ENCODE measurements at places on chromosomes 7 and 10.

GRCh38 chr10:52481986-52482555 is 168.0 kb downstream of the DKK1 start:
- DNase-seq, result no peak

DNA sequence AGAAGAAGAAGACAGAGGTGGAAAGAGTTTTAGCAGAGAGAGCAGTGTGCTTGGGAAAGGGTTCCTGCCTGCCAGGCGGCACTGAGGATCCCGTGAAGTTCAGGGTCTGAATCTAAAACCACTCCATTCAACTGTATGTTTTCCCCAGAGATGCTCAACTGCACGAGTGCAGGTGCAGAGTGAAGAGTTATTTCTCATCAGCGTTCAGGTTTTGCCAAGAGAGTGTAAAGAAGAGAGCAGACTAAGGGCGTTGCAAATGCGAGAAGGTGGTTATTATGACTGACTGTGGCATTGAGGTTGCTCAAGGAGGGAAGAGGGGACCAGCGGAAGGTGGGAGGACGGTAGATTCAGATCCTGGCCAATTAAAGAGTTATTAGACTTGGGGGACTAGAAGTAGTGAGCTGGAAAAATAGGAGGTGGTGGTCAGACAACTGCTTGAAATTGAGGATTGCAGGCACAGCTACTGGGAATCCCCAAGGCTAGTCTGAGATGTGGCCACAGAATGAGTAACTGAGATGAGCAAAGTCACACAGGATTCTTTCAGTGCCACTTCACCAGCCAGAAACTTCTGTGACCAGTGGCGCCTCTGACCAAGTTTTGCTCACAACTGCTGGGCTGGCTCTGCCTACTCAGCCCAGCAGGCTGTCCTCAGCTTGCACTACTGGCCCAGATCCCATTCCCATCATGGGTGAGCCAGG is 29.1 kb downstream of the STRA8 start:
- no peak for DNase-seq

- no peak for DNase-seq
These were observed 1094.0 kb downstream of the KCNMA1 start for GRCh38 chr10:76543655-76544054.

GRCh38 chr7:84049071-84049836 is 145.3 kb downstream of the SEMA3A start:
- DNase-seq, result no peak

DNA sequence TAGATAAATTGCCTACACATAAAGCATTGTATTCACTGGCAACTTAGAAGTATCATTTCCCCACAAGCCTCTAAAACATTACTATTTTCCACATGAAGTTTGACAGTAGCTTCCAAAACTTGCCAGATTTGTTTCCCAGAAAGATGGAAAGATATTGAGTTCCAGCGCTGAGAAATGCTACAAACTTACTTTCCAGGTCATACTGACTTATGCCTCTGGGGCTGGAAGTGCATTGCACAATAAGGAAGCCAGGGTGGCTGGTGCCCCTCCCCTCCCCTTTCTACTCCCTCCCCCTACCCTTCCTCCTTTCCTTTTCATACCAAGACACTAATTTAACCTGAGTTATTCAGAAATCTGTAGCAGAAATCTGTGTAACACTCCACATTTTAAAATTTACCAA is 212.6 kb downstream of the WDR37 start:
- DNase-seq, result no peak
